NCI-H774 (cell line): ENCODE measurements at places on chromosomes 7 and 10.

- DNase-seq: no peak
These were observed 58.3 kb upstream of the NEBL start for GRCh38 chr10:20955355-20955893.

DNA sequence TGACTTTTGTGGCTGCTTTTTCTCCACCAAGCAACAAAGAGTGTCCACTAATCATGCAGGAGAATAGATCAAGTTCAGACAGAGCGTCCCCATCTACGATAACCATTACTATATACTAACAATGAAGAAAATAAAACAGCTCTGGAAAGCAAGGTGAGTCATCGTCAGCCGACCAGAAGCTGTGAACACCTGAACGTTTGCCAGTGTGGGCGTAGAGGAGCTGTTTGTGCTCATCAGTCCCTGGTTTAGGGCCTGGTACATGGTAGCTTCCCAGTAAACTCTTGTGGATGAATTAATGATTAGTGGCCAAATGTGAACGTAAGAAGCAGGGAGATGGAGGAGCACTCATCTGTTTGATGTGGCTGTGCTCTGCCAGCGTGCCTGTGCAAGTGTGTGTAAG is 180.7 kb downstream of the EVX1 start:
- no peak for DNase-seq

- DNase-seq: no peak
These were observed 49.3 kb downstream of the DENND2A start for GRCh38 chr7:140591180-140591902.

DNA sequence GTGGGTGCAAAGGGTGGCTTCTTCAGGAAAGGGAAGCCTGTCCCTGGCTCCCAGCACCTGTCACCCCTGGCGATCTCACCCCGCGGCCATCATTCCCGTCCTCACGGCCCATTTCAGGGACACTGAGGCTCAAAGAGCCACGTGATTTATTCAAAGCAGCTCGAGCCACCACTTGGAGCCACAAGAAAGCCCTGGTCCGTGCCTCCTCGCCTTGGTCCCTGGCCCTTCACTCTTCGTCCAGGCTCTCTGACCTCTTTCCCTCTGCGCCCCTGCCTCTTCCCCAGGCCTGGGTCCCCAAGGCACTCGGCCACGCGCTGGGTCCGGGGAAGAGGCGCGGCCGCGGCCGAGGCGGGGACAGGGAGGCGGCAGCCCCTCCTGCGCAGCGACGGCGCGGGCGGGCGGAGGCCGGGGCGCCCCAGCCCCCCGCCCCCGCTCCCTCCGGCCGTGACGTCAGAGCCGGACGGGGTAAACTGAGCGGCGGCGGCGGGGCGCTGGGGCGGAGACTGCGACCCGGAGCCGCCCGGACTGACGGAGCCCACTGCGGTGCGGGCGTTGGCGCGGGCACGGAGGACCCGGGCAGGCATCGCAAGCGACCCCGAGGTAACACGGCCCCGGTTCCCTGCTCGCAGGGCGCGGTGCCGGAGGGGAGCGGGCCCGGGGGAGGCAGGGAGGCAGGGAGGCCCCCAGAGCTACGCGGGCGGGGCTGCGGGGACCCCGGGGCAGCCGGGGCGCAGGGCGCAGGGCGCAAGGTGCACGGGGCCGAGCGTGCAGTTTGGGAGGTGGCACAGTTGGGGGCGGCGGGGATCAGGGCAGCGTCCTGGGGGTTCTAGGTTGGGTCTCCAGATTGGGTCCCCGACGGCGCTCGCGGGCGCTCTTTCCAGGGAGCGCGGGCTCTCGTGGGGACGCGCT is at the start of gene SLC18A2:
TSS of gene SLC18A2 (plus strand) at position 494 of the 909 bp plus-strand sequence. CDS start 580 bp downstream, outside the sequence.
- no peak for DNase-seq

DNA sequence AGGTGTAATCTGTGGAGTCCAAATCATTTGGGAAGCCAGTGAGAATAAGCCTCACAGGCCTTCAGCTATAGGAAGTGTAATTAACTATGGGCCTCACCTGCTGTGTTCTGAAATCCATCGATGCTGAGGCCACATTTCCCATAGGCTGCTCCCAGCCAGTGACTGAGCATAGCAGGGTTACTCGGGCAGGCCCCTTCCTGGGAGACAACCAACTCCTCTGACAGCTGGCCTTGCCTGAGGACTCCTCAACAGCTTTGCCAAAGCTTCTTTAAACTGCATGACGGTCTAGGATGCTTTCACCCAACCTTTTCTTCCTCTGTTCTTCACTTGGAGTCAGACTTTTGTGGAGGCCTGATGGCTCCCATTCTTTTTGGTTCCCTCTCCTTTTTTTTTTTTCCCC is 63.8 kb upstream of the SMNDC1 start:
- no peak for DNase-seq

DNA sequence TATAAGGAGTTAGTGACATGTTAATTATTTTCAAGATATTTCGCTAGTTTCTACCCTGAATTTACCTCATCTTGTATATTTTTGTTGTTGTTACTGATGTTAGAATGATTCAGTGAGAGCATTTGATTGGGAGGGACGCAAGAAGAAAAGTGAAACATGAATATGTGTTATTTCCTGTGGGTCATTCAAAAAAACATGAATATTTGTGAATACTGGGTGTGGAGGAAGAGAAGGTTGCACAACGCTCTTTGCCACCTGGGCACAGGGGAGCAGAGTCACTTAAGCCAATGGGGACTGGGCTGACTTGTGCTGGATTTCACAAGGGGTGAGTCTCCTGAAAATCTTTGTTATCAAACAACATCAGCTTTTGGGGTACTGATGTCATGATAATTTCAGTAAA is 39.5 kb downstream of the AGK start:
- DNase-seq: no peak

- no peak for DNase-seq
These were observed 26.5 kb downstream of the GTF2IRD1 start for GRCh38 chr7:74479961-74480829.

DNA sequence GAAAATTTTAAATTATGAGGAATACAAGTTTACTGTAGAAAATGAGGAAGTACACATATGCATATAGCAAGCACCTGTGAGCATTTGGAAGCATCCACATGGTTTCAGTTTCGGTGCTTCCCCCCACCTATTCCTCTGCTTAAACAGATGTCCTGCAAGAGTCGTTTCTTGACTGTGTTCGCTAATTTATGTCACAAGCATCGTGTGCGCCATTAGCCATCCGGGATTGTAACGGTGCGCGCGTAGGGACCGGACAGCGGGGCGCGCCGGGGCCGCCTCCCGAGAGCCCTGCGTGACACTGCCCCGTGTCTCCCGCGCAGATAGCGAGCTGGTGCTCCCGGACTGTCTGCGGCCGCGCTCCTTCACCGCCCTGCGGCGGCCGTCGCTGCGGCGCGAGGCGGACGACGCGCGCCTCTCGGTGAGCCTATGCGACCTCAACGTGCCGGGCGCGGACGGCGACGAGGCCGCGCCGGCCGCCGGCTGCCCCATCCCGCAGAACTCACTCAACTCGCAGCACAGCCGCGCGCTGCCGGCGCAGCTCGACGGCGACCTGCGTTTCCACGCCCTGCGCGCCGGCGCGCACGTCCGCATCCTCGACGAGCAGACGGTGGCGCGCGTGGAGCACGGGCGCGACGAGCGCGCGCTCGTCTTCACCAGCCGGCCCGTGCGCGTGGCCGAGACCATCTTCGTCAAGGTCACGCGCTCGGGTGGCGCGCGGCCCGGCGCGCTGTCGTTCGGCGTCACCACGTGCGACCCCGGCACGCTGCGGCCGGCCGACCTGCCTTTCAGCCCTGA is 90.9 kb downstream of the NEURL1 start:
- no peak for DNase-seq

- no peak for DNase-seq
These were observed 281.6 kb downstream of the HGF start for GRCh38 chr7:81488210-81488609.

DNA sequence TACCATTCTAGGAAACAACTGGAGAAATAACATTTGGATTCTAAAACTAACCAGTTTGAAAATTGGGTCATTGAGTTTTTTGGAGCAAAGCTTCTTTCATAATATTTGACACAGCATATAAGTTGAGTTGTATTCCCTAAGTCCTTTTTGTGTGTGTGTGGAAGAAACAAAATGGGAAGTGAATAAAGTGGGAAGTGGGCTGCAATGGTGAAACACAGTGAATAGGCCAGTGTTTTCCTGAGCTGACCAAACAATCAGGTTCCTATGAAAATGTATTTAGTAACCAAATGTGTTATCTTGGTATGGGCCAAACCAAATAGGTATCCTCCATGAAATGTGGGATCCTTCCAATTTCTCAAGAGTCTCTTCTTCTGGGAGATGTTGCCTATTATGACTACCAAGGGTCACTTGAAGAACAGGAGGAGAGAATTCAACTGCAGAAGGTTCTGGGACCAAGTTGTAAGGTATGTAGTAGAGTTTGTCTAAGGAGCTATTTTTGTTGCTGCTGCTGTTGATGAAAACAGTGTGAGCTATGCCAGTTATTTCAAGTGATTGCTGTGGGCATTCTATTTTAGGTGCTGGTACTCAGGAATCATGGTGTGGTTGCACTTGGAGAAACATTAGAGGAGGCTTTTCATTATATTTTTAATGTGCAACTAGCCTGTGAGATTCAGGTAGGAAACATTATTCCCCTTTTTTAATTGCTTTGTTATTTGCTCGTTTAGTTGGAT is 88.3 kb upstream of the MXI1 start:
- no peak for DNase-seq

- DNase-seq: no peak
These were observed 44.0 kb downstream of the CAPZA2 start for GRCh38 chr7:116906391-116906790.

DNA sequence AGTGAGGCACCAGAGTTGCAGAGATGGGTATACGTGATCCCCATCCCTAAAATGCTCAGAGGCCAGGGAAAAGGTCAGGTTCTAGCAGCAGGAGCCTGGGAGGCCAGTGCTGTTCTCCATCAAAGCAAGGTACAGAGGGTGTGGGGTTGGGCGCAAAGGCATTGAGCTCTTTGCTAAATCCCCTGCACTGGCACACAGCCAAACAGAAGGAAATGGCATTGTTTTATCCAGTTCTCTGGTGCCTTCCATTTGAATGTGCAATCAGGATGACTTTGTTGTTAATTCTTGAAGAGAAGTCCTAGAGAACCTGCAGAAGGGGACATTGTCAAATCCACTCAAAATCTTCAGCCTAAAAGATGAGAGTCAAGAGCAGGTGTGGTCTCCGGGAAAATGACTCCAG is 111.3 kb upstream of the CHST15 start:
- no peak for DNase-seq

DNA sequence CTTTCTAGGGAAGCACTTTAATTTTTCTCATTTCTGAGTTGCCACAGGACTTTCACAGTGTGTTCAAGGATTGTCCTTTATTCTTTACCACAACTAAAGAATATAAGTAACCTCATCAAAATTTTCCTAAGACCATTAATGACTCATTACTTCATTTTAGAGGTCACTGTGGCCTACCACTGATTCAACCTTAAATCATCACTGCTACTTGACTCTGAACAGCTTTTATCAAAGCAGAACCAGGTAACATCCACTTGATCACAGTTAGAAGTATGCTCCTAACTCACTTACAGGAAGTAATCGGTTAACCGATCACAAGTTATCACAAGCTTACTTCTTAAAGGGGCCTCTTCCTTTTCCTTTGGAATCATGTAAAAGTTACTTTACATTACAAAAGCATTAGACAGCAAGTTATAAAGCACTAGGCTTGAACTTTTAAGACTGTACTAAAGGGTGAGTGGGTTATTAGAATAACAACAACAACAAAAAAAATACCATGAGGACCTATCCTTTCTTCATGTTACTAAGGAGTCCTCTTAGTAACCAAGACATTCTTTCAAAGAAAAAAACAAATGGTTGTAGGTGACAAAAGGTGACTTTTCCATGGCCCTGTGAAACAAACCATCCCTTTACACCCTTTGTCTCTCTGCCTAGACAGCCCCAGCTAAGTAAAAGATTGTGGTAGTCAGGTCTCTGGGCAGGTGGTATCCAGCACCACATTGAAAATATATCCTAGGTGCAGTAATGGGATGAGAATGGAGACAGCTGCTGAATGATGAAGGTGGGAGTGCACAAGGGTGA is 40.0 kb upstream of the PDK4 start:
- DNase-seq: no peak

DNA sequence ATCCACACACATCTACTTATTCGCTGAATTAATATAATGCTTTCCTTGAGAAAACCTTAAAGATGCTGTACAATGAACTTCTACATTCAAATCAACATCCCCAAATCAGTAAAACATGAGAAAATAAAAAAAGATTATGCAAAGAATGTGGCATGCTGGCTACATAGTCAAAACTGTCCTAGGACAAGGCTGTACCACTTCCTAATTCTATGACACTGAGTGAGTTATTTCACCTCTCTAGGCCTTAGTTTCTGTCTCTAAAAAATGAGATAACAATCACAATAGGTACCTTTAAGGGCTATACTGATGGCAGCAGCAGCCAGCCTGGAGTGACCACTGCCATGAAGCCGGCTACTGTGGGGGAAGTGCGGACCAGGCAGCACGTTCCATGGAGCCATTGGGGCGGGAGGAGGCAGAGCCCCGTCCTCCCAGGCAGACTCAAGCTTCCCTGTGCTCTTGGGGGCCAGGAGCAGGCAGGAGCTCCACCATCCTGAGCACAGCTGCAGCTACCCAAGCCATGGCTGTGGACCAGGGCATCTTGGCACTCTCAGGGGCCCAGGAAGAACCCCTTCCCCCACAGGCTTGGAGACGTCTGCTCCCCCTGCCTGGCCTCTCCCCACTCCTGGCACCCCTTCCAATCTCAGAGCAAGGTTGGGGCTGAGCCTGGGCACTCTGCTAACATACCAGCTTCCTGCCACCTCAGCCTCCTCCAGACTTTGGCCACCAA is 110.2 kb downstream of the ELAPOR2 start:
- no peak for DNase-seq

DNA sequence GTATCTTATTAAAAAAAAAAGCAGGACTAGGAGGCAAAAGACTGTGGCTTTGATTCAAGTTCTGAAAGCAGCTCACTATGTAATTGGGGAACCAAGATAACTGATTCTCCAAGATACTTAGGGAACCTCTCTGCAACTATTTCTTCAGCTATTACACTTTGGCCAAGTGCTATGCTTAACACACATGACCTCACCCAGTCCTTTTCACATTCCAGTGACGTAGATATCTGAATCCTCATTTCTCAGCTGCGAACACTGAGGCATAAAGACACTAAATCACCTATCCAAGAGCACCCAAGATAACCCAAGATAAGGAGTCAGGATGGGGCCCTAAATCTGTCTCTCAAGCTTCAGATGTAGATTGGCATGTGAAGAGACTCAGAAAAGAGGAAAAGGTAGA is 133.6 kb downstream of the GLI3 start:
- no peak for DNase-seq

DNA sequence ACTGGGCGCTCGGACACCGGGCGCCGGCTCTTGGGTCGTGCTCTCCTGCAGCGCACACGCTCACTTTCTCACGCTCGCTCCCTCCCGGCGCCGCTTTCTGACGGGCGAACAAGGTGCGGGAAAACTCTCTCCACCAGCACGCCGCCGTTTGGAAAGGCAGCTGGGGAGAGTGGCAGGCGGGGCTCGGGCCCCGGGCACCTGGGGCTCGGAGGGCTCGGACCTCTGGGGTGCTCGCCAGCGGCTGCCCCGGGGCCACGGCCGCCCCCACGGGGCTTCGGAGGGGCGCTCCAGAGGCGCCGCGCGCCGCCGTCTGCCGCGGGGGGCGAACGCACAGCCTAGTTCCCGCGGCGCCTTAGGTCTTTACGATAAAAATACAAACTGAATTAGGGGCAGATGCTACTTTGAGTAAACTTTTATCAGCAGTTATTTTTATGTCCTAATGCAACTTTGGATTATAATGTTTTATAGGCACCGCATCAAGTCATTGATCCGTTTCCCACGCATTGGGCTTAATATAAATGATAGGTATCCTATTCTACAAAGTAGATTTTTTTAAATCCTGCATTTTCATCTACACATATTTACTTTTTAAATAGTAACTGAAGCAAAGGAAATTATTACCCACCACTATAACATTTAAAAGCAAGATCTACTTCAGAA is 535 bp upstream of the EPC1 start:
- DNase-seq: no peak

- no peak for DNase-seq
These were observed 72.3 kb upstream of the APBB1IP start for GRCh38 chr10:26365681-26366358.
